Peyer's patch (tissue), 4 donors: ENCODE measurements at places on chromosomes 2 and 18. TPM values are rescaled to one million over a fixed set of nuclear protein-coding genes. Genes with fewer than 3 reads are reported as not detected.

GRCh38 chr2:195638750-195639149, 18.3 kb upstream of the SLC39A10 start:
- no peak for DNase-seq

GRCh38 chr2:11698009-11698922, 28.3 kb upstream of the NTSR2 start:
- DNase-seq, result peak; percentile 55

- no peak for DNase-seq
These were observed 109.2 kb downstream of the THADA start for GRCh38 chr2:43486603-43487002.

ASB18 gene
- not detected for total RNA-seq

GRCh38 chr18:79522451-79523205, 126.9 kb downstream of the NFATC1 start:
- DNase-seq, result peak; percentile 86

DNA sequence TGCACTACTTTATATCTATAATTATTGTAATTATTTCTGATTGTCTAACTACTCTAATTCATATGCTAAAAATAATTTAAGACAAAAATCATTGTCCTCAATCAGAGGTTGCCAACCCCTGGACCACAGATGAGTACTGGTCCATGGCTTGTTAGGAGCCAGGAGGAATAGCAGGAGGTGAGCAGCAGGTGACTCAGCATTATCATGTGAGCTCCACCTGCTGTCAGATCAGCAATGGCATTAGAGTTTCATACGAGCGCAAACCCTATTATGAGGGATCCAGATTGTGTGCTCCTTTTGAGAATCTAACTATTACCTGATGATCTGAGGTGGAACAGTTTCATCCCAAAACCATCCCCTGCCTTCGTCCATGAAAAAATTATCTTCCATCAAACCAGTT, 1434.4 kb downstream of the LRP1B start:
- DNase-seq, result no peak

DNA sequence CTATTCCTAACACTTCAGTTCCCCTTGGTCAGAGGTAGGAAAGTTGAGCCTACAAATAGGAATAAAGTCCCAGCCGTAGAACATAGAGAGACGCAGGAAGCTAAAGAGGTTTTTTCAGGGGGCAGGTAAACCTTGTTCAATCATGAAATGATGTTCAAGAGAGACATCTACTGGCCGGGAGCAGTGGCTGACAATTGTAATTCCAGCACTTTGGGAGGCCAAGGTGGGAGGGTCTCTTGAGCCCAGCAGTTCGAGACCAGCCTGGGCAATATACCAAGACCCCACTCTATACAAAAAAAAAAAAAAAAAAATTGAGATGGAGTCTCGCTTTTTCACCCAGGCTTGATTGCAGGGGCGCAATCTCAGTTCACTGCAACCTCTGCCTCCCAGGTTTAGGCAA, 66.7 kb upstream of the DNAJC10 start:
- no peak for DNase-seq

- no peak for DNase-seq
These were observed 17.0 kb downstream of the RND3 start for GRCh38 chr2:150470435-150470834.

SKA1 gene
- total RNA-seq, result 0.54 TPM

GRCh38 chr2:145687442-145688134, 1167.7 kb upstream of the ZEB2 start:
- no peak for DNase-seq

CENPA gene
- not detected for total RNA-seq

DNA sequence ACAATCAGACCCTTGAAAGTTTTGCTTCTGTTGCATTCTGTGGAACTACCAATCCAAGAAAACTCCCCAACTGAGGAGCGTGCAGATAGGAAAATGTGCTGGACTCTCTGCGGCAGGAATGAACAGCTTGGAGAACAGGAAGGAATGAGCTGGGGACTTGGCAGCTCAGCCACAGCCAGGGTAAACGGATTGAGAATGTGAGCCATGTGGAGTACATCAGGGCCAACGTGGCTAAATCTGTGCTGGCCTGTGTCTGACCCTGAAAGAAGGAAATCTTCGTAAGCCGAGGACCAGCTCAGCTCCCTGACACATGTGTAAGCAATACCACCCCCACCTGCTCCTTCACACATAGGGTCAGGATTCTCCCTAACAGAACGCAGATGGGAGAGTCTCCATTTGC, 1023.7 kb downstream of the BCL11A start:
- no peak for DNase-seq

HPCAL1 gene
- total RNA-seq, result 188 TPM

- no peak for DNase-seq
These were observed 37.9 kb downstream of the HPCAL1 start for GRCh38 chr2:10340593-10340975.

DNA sequence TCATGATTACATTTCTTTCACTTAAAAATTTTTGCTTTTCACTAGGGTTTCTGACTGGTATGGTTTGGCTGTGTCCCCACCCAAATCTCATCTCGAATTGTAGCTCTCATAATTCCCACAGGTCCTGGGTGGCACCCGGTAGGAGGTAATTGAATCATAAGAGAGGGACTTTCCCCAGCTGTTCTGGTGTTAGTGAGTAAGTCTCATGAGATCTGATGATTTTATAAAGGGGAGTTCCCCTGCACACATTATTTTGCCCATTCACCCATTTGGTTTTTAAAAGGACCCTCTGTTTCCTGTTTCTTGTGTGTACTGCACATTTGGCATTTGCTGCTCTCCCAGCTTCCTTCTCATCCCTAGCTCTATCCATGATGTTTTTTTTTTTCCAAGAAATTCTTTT, 27.8 kb upstream of the NETO1 start:
- no peak for DNase-seq

MALL gene
- total RNA-seq, result 40.4 TPM

GRCh38 chr2:71466301-71467179, 13.2 kb downstream of the DYSF start:
- DNase-seq, result no peak

- DNase-seq, result no peak
These were observed 537.6 kb upstream of the CDH2 start for GRCh38 chr18:28714498-28714897.

DNA sequence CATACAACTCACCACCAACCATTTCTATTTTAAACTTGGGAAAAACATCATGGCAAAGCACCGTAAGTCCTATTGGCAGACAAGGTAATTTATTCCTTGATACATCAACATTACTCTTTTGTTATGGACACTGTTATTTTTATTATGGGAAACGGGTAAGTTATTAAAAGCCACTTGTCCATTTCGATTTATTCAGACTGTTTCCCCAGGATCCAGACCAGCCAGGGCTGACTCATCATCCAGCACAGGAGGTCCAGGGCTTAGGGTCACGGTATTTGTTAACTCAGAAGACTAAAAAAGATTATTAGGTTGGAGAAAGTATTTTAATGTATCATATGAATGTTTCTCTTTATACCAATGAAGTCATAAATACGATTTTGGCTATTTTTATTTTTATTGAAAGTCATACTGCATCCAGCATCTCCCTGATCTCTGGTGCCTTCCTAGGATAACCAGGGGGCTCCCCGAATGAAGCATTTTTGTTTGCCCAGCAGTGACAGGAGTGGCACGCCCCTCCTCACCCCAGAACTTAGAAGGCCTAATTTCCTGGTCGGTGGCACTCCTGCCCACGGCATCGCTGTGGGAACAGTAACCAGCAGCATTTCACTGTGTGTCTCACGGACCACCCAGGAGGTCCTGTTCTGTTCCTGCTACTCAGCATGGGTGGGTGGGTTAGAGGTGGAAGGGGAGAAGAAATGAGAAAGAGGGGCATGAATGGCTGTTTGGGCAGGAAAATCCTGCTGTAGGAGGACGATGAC, 446.1 kb downstream of the EIPR1 start:
- no peak for DNase-seq

DNA sequence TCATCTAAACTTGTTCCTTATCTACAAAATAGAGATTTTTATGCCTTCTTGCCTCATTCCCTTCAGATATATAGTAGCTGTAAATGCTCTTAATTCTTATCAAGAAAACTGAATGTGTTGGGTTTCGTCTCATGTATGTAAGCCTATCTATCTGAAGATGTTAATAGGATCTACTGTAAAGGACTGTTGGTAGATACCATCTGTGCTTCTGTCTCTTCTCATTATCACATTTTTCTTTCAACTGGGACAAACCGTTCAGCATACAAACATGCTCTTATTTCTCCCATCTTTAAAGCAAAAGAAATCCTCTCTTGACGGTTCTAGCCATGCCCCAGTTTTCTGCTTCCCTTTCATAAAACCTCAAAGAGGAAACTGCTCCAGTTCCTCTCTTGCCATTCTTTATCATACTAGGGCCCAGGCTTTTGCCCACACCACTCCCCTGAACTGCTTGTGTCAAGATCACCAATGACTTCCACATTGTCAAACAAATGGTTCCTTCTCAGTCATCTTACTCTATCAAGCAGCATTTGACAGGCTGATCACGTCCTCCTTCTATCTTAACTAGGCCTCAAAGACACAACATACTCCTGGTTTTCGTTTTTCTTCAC, 88.7 kb downstream of the ARHGEF33 start:
- no peak for DNase-seq

SERPINB3 gene
- total RNA-seq, result not detected

SDC1 gene
- total RNA-seq, result 180 TPM

GRCh38 chr2:119106301-119106897, 52.2 kb downstream of the C1QL2 start:
- DNase-seq, result no peak

CCDC121 gene
- 2.1 TPM for total RNA-seq

GRCh38 chr2:27849558-27850205, 40.5 kb downstream of the RBKS start:
- DNase-seq, result no peak

ARID5A gene
- 18.2 TPM for total RNA-seq
